ENCODE measurements at places on chromosomes 1 and 21.

DNA sequence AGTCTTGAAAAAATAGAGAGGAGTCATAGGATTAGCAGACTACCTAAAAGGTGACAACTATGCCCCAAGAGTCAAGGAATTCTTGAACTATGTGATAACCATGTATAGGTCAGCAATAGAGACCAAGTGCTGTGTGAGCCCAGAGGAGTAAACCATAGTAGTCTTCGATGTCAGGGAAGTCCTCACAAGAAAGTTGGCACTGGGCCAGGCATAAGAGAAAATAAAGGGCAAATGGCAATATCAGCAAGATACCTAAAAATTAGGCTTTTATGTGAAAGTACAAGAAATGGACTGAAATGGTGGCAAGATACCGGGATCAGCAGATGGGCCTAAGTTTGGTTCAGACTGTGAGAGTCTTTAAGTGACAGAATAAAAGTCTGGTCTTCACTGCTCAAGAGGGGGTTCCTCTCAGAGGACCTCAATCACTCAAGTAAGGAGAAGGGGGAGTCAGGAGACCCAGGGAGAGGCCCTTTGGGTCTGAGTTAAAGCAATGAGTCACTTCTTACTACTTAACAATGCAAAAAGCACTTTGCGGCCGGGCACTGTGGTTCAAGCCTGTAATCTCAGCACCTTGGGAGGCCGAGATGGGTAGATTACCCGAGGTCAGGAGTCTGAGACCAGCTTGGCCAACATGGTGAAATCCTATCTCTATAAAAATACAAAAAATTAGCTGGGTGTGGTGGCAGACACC lies 95.0 kb downstream of the TEX35 start:
- no peak for DNase-seq

DNA sequence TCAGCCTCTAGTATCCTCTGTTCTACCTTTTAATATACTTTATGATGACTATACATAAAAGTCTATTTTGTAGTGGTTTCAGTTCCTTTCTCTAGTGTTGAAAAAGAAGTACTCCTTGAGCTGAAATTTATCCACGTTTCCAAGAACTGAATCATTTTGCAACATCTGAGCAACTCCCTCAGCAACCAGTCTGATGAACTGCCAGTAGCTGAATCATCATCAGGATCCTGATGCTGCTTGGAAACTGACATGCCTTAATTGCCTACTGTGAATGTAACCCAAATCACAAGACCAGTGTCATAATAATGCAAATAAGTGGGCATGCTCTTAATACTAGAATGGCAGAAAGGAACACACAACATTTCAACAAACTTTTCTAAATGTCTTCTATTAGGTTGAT lies 103.3 kb downstream of the CYYR1 start:
- DNase-seq, result peak; percentile 38

GRCh38 chr1:20472860-20473711 lies 12.9 kb downstream of the CAMK2N1 start:
- peak; percentile 55 for DNase-seq

DNA sequence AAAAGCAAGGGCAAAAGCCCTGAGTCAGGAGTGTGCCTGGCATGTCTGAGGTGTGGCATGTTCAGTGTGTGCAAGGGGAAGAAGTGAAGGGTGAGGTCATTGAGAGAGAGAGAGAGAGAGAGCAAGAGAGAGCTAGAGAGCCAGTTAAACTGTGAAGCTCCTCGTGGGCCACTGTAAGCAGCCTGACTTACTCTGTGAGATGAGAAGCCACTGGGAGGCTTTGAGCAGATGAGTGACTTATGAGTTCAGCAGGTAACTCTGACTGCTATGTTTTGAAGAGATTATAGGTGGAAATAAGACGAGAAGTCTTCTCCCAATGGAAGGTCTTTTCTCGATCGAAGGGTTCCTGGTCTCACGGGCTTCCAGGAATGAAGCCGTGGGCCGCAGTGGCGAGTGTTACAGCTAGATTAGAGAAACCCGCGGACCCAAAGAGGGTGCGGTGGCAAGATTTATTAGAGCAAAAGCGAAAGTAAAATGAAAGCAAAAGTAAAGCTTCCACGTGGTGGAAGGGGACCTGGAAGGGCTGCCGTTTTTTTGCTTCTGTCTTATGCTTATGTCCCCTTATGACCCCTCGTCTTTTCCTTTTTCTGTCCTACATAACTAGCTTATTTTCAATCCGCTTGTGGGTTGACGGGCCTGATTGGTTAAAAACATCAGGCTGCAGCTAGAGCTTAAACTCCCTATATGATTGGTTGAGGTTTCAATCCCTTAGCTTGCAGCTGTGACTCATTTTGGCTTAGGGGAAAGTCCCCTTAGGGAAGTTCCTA lies 323.1 kb upstream of the FAM78B start:
- no peak for DNase-seq

DNA sequence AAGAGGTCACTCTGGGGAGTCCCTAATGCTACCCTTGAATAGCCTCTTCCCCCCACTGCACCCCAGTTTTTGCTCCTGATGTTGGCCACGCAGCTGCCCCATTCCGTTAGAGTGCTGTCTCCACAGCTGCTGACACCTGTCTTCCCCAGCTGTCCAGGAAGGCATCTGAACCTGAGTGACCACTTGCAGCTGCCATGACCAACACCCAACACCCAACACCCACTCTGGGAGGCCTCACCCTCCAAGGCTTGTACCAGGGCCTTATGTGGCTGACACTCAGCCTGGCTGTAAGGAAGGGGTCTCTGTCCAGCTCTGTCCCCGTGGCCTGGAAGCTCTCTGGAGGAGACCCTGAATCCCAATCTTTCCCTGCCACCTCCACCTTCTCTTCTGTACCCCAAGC lies 26.7 kb upstream of the LDLRAP1 start:
- DNase-seq, result no peak

DNA sequence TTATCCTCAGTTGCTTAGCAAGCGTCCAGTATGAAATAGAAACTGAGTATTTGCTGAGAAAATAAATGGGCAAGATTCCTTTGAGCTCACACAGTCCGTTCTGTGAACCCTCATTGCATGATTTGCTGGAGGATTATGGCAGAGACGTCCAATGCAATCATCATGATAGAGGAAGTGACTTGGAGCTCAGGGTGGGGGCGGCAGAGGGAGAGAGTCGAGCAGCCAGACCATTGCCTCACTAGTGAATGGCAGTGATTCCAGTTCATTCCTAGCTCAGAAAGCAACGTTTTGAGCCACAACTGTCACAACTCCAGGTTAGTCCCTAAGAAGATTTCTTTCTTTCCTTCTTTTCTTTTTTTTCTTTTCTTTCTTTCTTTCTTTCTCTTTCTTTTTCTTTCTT lies 27.5 kb upstream of the COL9A2 start:
- no peak for DNase-seq

- no peak for DNase-seq
These were observed 22.4 kb downstream of the ACBD3 start for GRCh38 chr1:226164154-226164553.

- no peak for DNase-seq
These were observed 356.8 kb downstream of the RRAGC start for GRCh38 chr1:38502758-38503157.

All from right lung (tissue), 10 donors.